GM12891 (cell line): ENCODE measurements at places on chromosomes 5 and 9.

GRCh38 chr5:2217219-2217618 lies 334.5 kb upstream of the IRX4 start:
- no peak for DNase-seq

GRCh38 chr5:90161414-90161813 lies 248.1 kb downstream of the CETN3 start:
- DNase-seq = no peak

DNA sequence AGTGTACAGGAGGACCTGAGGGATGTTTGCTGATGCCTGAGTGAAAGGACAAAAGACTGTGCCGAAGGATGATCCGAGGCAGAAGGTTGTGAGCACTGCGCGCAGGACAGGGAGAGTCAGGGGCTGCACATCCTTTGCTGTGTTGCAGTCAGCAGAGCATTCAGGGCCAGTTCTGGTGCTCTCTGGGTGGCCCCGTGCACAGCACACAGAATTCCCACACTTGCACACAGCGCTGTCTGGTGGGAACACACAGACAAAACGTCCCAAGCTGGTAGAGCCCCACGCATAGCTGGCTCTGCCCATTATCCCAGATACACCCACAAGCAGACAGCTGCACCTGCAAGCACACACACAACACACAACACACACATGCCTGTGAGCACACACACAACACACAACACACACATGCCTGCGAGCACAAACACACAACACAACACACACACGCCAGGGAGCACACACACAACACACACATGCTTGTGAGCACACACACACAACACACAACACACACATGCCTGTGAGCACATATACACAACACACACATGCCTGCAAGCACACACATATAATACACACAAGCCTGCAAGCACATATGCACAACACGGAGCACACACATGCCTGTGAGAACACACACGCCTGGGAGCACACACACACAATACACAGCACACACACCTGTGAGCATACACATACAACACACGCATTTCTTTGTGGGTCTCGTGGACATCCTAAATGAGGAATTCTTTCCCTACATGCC lies 74.4 kb downstream of the FGF18 start:
- no peak for DNase-seq

GRCh38 chr9:134534661-134535080 lies 106.9 kb upstream of the COL5A1 start:
- DNase-seq = no peak

DNA sequence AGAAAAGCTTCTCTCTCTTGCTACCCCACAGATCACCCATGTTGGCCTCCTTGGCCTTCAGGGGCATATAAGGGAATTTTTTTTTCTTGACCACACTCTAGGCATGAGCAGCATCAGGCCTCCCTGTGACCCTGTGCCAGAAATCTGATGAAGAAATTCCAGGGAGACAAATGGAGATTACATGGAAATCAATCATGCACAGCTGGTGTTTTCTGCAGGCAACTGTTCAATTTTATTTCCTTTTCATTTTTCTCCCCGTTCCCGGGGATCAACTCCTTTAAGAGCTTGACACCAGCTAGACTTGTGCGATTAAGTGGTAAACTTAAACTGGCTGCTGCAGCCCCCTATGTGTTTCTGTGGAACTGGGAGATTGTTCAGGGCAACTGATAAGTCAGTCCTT lies 59.3 kb downstream of the GALNT10 start:
- DNase-seq = no peak

DNA sequence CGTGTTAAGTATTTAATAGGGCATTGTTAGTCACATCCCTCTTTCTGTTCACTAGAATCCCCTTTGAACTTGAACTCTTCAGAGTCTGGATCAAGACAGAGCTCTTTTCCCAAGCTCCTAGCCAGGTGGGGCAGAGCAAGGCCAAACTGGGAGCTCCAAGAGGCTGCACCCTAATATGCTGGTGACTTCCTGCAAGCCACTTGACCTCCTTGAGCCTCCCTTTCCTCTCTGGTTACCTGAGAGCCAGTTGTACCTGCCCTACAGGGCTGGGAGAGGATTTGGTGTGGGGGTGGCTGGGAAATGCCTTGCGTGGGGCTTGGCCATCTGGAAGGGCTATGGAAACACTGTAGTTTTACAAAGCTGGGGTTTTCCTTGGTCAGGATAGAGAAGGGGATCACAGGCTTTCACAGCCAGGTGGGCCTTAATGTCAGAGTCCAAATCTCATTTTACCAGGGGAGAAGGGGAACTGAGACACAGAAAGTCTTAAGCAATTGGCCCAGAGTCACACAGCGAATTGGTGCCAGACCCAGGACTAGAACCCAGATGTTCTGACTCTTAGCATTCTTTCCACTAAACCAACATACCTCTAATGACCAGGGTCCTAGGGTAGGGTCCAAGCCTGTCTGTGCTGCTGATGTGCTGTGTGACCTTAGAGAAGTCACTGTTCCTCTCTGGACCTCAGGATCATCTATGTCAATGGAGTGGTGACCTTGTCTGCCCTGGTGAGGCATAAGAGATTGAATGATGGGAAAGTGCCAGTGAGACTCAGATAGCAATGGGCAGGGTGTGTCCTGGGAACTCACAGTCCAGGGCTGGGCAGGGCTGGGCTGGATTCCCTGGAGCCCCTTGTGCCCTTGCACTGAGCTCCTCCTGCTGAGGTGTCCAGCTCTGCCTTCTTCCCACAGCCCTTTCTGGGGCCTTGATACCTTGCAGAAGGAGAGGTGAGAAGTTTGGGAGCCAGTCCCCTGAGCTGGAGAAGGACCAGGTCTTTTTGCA lies 35.8 kb downstream of the GSN start:
- no peak for DNase-seq

GRCh38 chr9:6239694-6240093 lies 24.1 kb downstream of the IL33 start:
- DNase-seq = no peak

- DNase-seq = no peak
Measured at GRCh38 chr9:121984726-121985402, 108.2 kb downstream of the TTLL11 start.

GRCh38 chr9:115507148-115507547 lies 389.2 kb upstream of the TNC start:
- DNase-seq = no peak

GRCh38 chr9:104914466-104914865 lies 13.5 kb downstream of the ABCA1 start:
- no peak for DNase-seq

DNA sequence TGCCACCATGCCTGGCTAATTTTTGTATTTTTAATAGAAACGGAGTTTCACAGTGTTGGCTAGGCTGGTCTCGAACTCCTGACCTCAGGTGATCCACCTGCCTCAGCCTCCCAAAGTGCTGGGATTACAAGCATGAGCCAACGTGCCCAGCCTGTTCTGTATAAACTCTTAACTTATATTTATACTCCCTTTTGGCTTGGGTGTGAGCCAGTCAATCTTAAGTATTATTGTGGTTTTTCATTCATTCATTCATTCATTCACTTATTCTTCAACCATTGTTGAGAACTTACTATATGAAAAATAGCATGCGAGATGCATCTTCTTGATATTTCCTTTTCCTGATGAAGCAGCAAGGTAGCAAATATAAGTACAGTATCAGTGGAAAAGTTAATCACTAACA lies 132.9 kb downstream of the ADGRV1 start:
- DNase-seq = no peak

- DNase-seq = no peak
Measured at GRCh38 chr9:117887383-117887782, 183.2 kb downstream of the TLR4 start.

GRCh38 chr5:7473115-7473514 lies 77.2 kb downstream of the ADCY2 start:
- no peak for DNase-seq

DNA sequence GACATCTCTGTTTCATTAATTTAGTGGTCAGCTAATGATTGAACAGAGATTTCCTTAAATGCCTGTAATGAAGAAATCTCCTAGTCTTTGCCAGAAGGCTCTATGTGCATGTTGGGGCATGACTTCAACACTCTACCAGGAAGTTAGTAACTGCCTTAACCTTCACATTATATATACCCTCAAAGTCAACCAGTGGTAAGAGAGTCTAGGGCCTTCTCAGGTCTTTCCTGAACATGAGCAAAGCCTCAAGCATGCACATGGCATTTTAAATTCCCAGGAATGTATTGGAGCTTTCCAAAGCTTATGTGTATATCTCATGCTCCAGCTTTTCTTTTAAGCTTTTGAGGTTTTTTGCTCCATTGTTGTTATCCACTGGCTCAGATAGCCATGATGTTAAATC lies 388.3 kb downstream of the ARRDC3 start:
- DNase-seq = no peak

DNA sequence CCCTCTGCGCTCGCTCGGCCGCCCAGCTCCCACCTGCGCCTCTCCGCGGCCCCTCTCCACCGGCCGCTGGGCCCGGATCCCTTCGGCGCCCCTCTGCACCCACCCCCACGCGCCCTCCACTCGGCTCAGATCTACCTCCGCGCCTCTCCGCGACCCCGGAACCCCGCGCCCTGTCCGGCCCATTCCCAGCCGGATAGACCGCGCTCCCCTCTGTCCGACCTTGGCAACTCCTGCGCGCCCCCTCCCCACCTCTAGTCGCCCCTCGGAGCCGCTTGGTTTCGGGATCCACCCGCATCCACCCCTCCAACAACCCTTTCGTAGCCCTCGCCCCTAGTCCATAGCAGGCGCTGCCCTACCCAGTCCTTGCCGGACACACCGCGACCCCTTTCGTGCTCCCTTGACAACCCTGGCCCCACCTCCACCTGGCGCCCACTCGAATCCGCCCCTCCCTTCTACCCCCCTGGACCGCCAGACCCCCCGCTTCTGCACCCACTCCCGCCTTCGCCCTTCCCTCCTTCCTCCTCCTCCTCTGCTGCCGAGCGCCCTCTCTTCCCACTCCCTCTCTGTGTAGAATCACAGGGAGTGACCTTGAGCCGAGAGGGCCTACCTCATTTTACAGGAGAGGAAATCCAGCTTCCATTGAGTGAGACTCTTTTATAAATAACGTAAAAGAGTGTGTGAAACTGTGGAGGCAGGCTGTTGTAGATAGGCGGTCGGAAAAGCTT lies 525 bp upstream of the AK3 start:
- DNase-seq = no peak

GRCh38 chr5:17256171-17256570 lies 38.7 kb downstream of the BASP1 start:
- no peak for DNase-seq

- DNase-seq = no peak
Measured at GRCh38 chr5:139391570-139392323, 2.0 kb upstream of the MZB1 start.

GRCh38 chr9:94250456-94250855 lies 8.6 kb upstream of the ZNF169 start:
- DNase-seq = no peak

GRCh38 chr5:169154679-169155078 lies 146.3 kb downstream of the SLIT3 start:
- no peak for DNase-seq
